ENCODE measurements at places on chromosomes 7 and 10. TPM values are rescaled to one million over a fixed set of nuclear protein-coding genes. Genes with fewer than 3 reads are reported as not detected.

SORCS1 gene
- 0.76 TPM for total RNA-seq

FANK1 gene
- total RNA-seq: 13.4 TPM

KLF14 gene
- total RNA-seq: not detected

RPA3 gene
- 33.7 TPM for total RNA-seq

CPA2 gene
- total RNA-seq: not detected

HMX3 gene
- not detected for total RNA-seq

IL2RA gene
- 11.9 TPM for total RNA-seq

NUPR2 gene
- 10.3 TPM for total RNA-seq

TMEM229A gene
- not detected for total RNA-seq

OR6B1 gene
- not detected for total RNA-seq

HTR7 gene
- total RNA-seq: 0.38 TPM

WDFY4 gene
- 13.3 TPM for total RNA-seq

ITPRID1 gene
- total RNA-seq: not detected

KCP gene
- total RNA-seq: 44.6 TPM

THSD7A gene
- total RNA-seq: 24.3 TPM

AKR1B1 gene
- 93.8 TPM for total RNA-seq

COMTD1 gene
- total RNA-seq: 26.6 TPM

C7orf57 gene
- 0.63 TPM for total RNA-seq

FGF8 gene
- total RNA-seq: not detected

ARHGEF5 gene
- total RNA-seq: 43.5 TPM

MYH16 gene
- total RNA-seq: not detected

VPS37D gene
- total RNA-seq: 13.2 TPM

NUTM2E gene
- 0.16 TPM for total RNA-seq

LBX1 gene
- total RNA-seq: not detected

PRF1 gene
- total RNA-seq: 8.8 TPM

NODAL gene
- not detected for total RNA-seq

C10orf90 gene
- total RNA-seq: not detected
